ENCODE measurements at places on chromosomes 7 and 10.

DNA sequence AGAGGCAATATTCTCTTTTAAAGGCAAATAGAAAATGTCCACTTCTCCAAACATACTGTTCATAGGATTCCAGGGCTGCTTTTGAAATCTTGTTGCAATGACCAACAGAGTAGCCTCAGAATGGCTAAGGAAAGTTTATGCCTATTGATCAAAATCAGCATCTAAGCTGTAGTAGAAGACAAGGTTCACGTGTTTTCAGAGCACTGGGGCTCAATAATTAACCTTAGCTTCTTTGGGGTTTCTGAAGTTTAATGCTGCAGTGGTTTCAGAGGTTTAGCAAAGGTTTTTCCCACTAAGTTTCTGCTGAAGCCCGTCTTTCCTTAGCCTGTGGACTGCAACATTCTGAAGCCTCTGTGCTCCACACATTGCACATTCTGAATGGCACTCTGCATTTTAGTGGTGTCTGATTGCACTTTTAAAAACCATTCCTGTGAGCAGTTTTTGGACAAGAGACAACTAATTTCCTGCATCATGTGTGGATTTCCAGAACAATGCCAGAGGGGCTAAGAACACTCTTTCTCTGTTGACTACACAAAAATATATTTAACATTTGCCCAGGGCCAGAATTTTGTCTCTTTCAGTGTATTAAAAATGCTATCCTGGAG, 342.5 kb downstream of the PTEN start:
- no peak for DNase-seq

- no peak for DNase-seq
These were observed 73.6 kb upstream of the AMPH start for GRCh38 chr7:38704751-38705150.

DNA sequence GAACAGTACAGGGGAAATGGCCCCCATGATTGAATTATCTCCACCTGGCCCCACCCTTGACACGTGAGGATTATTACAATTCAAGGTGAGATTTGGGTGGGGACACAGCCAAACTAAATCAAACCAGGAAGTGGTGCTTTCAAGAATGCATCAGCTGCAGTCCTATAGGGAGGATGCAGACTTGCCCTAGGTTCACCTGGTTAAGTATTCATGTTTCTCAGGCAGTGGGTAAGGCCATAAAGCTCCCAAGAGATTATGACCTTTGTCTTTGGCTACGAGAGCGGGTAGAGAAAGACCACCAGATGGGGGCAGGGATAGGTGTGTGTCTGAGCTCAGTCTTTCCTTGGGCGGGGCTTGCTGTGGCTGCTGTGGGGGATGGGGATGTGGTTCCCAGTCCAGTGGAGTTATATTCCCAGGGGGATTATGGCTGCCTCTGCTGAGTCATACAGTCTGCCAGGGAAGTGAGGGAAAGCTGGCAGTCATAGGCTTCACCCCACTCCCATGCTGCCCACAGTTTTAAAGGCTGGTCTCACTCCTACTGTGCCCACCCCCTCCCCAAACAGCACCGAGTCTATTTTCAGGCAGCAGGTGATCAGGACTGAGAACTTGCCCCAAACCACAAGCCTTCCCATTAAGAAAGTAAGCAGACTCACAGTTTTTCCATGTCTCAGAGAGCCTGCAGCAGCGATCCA, 8.4 kb upstream of the R3HCC1L start:
- no peak for DNase-seq

DNA sequence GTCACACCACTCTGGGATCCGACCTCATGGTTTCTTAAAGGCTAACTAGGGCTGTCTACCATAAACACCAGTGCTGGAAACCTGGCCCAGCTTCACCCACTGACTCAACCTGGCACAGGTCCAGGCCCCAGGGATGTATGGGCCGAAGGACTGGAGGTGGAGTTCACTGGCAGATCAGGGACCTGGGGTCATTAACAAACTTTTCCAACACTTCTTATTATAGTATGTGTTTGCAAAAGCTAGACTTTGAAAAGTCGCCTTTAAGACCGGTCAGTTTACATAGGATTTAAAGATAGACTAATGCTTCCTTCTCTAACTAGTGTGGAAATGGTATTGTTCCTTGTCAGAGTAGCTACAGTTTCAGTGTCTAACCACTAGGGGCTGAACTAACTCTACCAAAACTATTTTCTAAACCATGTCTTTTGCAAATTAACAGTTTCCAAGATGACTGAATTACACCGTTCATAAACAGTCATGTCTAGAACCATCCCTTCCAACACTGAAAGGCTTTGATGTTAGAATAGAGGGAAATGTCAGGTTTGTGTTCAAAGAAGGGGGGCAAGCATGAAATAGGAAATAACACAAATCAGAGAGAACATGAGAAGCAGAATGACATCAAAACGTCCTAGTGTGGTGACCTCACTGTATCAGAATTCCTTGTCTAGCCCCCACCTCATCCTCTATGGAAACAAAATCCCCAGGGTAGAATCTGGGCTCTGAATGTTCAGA, 29.7 kb downstream of the STN1 start:
- peak; percentile 93 for DNase-seq

DNA sequence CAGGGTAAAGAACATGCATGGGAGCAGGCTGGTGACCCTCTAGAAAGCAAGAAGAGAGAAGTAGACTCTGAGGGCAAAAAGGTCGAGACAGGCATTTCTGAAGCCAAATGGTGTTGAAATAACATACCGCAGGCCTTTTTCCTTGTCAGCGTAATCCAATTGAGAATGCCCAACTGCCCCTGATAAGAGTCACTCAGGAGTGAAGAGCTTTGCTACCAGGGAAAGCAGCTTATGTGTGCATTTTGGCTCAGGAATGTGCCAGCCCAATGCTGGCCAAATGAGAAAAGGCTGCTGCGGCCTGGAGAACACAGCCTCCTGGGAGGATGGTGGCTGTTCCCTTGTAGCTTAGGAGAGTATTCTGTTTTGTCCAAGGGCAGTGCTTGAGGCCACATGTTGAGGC, 61.4 kb upstream of the NFKB2 start:
- no peak for DNase-seq

DNA sequence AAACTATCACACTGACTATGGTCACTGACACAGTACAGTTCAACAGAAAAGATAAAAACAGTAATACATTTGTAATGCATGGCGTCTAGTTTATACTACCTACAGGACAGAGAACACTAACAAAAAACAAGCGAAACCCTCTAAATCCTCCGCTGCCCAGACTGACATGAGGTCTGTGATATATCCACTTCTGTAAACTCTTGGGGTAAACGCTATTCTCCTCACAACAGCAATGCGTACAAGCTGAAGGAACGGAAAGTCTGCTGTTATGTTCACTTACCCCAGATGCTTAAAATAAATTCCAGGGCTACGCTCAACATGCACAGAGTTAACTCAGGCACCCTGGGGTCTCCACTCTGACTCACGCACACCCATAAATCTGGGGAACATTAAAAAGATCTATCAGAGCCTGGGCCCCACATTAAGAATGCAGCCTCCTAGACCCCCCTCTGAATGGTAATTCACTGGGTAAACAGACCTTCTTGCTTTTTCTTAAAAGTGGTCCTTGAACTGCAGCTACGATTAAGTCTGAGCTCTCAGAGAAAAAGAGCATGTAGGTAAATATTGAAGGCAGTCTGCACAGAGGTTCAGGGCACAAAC, 105.6 kb downstream of the CTBP2 start:
- DNase-seq: no peak

- no peak for DNase-seq
These were observed 78.8 kb upstream of the GSDME start for GRCh38 chr7:24836084-24836483.

- DNase-seq: peak; percentile 94
These were observed 11.1 kb downstream of the MSRB2 start for GRCh38 chr10:23106331-23107072.

GRCh38 chr10:88828310-88828709, 23.3 kb downstream of the ANKRD22 start:
- DNase-seq: no peak

- peak; percentile 30 for DNase-seq
These were observed 189.8 kb upstream of the IMMP2L start for GRCh38 chr7:111752022-111752582.

GRCh38 chr7:7522421-7522820, 13.3 kb downstream of the COL28A1 start:
- no peak for DNase-seq

DNA sequence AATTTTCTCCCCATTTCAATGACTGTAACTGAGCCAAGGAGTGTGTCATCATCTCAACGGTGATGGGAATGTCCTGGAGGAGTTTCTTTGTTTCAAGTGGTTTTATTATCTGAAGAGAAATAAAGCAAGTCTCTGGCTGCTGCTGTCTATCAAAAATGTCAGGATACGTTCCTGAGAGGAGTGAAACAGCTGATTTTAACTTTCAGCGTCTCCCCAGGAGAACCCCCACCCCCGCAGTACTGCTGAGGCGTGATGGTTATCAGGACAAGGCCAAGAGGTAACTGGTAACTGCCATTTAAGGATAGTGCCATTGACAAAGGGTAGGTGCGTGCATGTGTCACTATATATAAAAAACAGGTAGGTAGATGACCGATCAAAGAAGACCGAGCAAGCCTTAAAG, 70.3 kb upstream of the LRGUK start:
- no peak for DNase-seq

GRCh38 chr10:17506390-17506789, 52.0 kb upstream of the ST8SIA6 start:
- no peak for DNase-seq

DNA sequence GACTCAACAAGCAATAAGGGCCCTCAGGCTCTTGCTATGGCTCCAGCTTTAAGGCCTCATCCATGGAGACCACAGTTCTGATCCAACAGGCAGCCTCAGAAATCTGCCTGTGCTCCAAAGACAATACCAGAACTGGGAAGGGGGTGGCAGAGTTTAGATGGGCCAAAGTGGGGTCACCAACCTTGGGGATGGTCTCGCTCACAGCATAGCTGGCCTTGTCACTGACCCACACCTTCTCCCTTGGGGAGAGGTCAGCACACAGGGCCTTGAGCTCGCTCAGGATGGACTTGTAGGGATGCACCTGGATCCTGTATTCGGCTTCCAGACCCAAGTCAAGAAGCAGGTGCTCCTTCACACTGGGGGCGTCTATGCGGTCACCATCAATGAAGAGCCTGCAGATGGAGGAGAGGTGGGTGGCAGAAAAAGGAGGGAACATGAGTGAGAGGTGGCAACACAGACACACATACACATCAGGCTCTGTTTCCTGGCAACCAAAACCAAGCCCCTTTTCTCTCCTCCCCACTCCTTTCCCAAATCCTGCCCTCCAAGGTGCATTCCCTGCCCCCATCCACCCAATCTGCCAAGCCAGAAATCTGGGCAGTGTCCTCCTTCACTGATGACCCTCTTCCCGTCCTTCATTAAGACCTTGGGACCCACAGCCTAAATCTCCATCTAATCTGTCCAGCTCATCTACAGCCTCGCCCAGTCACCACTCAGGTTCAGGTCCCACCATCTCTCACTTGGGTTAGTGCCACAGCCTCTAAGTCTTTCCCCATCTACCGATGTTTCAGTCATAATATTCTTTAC, 40.9 kb downstream of the XPNPEP1 start:
- no peak for DNase-seq

GRCh38 chr7:128117691-128118090, 86.5 kb upstream of the LRRC4 start:
- DNase-seq: no peak

GRCh38 chr10:133164816-133165555, 5.0 kb downstream of the KNDC1 start:
- DNase-seq: no peak

DNA sequence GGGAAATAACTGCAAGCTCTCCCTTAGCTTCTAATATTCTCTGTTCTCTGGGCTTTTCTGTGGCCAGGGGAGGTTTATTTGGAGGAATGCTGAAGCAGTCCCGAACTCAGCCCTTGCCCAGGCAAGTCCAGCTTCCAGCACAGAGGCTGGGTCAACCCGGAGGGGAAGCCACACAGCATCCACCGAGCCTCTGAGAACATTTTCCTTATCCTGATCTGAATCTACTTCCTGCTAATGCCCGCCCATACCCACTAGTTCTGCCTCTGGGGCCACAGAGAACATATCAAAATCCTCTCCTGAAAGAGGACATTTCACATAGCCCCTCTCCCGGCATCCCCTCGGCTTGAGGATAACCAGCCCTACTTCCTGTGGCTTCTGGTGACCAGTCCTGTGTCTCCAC, 31.1 kb downstream of the SH3PXD2A start:
- no peak for DNase-seq

- DNase-seq: no peak
These were observed 6.1 kb upstream of the KEL start for GRCh38 chr7:142968229-142968628.

DNA sequence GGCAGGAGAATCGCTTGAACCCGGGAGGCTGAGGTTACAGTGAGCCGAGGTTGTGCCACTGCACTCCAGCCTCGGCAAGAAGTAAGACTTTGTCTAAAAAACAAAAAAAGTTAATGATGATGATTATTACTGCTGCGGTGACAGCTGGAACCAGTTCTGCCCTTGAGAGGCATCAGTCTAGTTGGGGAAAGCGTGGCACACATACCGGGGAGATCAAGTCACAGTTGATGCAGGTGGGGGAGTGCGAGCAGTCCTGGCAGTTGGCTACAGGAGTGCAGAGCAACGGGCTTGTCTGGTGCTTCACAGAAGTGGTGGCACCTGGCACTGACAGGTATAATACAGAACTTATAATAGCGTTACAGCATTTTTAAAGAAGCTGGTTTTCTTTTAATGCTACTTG, 173.0 kb downstream of the ARHGAP21 start:
- no peak for DNase-seq

DNA sequence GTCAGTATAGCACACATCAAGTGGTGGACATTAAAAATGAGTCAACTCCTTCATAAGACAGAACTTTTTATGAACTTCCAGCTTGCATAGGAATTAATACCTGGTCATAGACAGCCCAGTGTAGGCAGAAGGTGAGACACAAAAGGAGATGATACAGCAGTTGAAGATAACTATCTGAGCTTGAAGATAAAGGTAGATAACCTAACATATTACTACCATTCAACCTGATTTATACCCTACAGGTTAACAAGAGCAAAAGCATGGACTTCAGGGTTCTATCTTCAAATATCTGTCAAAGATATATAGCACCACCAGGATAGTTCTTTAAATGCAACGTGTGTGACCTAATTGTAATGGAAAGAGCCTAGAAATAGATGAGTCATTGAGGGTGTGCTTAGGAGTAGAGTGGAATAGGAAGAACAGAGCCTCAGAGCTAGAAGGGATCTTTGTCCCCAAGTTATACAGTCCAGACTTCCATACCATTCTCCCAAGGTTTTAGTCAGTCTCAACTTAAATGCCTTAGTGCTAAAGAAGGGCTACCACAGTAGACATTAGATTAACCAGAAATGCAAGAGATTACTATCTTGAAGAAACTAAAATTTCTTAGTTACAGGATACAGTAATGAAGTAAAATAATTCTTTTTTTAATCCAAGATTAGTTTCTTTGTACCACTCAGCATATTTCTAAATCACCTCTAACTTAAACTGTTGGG, 9.2 kb downstream of the ZNF800 start:
- no peak for DNase-seq

DNA sequence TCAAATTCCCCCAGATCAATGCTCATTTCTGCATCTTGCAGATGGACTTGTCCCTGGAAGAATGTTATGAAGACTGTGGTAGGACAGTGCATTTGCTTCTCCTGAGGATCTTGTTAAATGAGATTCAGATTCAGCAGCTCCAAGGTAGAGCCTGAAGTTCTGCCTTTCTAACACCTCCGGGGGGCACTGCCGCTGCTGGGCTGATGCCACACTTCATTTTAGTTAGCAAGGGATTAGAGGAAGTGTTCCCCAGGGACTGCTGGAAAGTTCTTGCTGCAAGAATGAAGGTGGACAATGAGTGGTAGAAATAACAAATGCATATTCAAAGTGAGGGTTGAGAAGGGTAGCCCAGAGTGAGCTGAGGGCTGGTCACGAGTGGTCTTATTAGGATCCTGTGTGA, 434.3 kb upstream of the AKR1E2 start:
- no peak for DNase-seq

Data from NCI-H510A treated with DMSO at 0.1 percent for 48 hours (cell line).